ENCODE measurements at places on chromosomes 4 and X.

- no peak for DNase-seq
Observed at GRCh38 chr4:155772459-155773195, 13.8 kb downstream of the GUCY1B1 start.

DNA sequence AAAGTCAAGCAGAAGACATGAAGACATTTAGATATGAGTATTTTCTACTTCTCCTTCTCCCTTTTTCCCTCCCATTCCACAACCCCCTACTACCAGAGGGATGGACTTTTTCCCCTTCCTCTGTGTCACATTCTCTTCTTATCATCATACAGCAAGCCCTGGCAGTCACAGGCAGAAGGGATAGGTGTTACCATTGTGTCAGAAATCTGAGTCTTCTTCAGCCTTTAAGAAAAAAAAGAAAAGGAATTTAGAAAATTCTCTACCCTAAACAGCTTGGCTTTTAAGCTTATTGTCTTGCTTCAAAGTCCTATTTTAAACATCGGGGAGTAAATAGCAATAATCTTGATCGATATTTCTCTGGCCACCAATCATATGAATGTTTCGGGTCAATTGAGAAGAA is 30.9 kb upstream of the ADH1C start:
- DNase-seq, result no peak

- DNase-seq, result no peak
Observed at GRCh38 chr4:175935016-175935661, 123.1 kb upstream of the GPM6A start.

GRCh38 chr4:71406459-71406963 is 67.7 kb downstream of the SLC4A4 start:
- no peak for DNase-seq

GRCh38 chrX:123920105-123920785 is 41.3 kb upstream of the STAG2 start:
- DNase-seq, result no peak

GRCh38 chrX:8801041-8801599 is at the start of gene FAM9A:
Gene FAM9A, minus strand, starts transcription at chrX:8801383. Its CDS starts 1,212 bp downstream, at chrX:8800171.
- no peak for DNase-seq

All from GM10248 (cell line).